ENCODE measurements at places on chromosomes 1 and 21.

DNA sequence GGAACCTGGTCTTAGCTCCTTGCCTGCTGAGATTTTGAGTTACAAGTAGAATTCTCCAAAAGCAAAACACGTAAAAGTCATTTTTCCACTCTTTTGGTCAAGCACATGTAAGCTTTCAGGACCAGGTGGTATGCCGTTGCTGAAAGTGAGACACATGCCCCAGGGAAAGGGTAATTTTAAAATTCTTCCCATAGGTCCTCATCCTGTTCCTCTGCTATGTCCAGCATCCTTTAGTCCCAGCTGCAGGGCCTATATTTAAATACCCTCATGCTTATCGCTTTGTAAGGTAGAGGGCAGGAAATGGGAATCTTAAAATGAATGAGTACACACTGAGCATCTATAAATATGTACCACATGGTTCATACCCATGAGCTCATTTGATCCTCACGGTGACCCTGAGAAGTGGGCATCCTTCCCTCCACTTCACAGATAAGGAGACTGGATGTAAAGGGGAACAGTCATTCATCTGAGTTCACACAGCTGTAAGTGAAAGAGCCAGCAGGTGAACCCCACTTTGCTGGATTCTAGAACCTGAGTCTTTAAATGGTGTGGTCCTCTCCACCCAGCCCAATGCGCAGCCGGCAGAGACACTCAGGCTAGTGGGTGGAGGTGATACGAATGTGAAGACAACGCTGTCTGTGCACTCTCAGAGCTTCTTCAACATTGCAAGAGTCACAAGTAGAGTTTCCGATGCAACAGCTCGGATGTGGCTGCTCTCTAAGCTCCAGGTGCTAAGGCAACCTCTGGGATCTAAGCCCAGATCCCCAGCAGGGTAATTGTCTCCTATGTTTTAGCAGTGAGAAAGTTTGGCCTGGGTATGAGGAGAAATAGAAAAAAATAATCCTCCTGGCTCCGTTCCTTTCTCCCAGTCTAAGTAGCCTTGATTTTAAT lies 163.5 kb downstream of the PLXNA2 start:
- DNase-seq, result no peak

- DNase-seq, result no peak
These were observed 38.8 kb downstream of the RIPK4 start for GRCh38 chr21:41727784-41728763.

GRCh38 chr1:101191049-101191448 lies 45.8 kb upstream of the S1PR1 start:
- no peak for DNase-seq

DNA sequence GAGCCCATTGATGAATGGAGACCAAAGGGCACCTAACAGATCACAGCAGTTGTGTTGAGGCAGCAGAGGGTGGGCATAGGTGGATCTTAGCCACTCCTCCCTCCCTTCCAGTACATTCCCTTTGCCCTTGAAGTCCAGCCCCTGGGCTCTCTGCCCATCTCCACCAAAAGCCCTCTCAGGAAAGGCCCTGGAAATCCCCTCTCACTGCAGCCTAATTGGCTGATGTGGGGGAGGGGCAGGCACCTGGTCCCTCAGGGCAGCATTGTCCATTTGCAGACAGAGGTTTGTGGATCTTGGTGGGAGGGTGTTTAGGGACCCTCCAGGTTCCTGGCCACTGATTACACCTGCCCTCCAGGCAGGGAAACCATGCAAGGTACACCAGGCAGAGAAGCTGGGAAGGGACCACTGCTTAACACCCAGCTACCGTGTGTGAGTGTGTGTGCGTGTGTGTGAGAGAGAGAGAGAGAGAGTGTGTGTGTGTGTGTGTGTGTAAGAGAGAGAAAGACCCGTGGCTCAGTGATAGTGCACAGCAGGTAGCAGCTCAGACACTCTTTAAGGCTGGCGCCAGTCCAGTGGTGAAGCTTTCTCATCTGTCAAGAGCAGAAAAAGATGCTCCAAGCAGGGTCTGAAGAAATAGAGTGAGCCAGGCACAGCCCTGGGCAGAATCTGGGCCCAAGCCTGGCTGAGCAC lies 71.1 kb downstream of the MATN1 start:
- DNase-seq, result no peak

- DNase-seq, result no peak
These were observed 77.6 kb downstream of the EPHB2 start for GRCh38 chr1:22788254-22788661.

- no peak for DNase-seq
These were observed 10.2 kb downstream of the GRHL3 start for GRCh38 chr1:24329331-24329730.

DNA sequence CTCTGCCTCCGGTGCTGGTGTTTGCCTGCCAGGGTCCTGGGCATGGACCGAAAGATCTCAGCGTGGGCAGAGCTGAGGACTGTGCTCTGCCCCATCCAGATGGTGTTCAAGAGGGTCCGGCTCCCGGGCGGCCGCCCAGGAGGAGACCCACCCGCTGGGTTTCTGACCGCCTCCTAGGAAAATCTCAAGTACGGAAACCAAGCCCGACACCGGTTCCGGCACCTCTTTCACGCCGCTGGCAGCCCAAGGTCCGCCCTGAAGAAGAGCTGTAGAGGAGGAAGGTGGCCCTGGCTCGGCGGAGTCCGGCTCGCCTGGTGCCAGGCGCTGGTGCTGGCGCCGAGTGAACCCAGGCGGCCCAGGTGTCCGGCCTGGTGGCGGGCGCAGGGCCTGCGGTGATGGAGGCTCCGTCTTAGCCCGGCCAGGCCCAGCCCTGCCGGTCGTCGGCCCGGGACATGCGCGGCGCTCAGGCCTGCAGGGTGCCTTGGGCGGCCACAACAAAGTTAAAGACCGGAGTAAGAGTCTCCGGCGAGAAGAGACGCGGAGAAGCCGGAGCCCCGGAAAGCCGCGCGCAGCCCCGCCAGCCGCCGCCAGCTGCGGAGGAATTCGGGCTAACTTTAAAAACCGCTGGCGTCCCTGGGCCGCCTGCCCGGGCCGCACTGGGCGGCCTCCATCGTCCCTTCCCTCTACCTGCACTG lies 1.5 kb downstream of the GRIK3 start:
- DNase-seq, result no peak

GRCh38 chr1:22995774-22996173 lies 19.9 kb downstream of the TEX46 start:
- no peak for DNase-seq

- DNase-seq, result no peak
These were observed 4.4 kb downstream of the AVPR1B start for GRCh38 chr1:206112600-206113301.

DNA sequence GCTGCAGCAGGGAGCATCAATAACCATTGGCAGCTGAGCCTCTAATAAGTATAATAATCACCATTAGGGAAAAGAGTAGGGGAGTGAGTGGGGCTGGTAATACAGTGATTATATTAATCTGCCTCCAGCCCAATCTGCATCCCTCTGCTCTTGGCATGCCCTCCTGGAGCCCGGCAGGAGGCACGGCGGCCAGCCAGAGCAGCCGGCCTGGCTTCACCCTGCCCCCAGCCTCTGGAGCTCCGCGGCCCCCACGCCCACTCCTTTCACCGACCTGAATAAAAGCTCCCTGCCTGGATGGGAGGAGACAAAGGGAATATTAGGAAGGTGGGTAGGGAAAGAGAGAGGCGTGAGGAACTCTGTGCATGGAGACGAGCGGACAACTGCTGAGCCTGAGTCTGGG lies 28.3 kb downstream of the OPTC start:
- DNase-seq, result peak; percentile 84

DNA sequence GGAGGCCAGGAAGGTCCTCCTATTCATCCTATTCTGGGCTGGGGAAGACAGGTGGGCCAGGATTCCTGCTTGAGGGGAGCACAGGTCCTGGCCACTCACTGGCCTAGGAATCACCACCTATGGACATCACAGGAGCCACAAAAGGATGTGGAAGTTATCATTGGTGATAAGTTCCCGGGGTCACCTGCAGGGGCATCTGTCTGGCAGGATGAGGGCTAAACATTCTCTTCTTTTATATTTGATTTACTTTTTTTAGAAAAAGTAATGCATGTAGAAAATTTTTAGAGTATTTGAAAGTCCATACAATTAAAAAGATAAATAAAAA lies 33.2 kb upstream of the KIAA0040 start:
- DNase-seq, result no peak

- no peak for DNase-seq
These were observed 146.8 kb downstream of the TENT5C start for GRCh38 chr1:117752661-117753060.

GRCh38 chr1:93827128-93827527 lies 51.9 kb downstream of the DNTTIP2 start:
- DNase-seq, result no peak

DNA sequence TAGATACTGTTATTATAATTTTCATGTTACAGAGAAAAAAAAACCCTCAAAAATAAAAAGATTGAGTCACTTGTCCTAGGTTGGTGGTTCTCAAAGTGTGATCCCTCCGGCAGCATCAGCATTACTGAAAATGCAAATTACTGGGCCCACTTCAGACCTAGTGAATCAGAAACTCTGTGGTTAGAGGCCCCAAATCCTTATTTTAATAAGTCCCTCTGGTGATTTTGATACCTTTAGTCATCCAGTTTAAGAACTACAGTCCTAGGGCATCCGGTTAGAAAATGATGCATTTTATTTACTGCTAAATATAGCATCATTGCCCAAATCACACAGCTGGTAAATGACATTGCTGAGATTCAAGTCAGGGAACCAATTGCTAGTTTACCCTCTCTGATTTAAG lies 203.7 kb upstream of the RUNX1 start:
- DNase-seq, result no peak

- DNase-seq, result no peak
These were observed 2.2 kb downstream of the NRIP1 start for GRCh38 chr21:15062606-15062965.

- peak; percentile 46 for DNase-seq
These were observed 437.9 kb upstream of the PLXNA2 start for GRCh38 chr1:208681878-208682663.

DNA sequence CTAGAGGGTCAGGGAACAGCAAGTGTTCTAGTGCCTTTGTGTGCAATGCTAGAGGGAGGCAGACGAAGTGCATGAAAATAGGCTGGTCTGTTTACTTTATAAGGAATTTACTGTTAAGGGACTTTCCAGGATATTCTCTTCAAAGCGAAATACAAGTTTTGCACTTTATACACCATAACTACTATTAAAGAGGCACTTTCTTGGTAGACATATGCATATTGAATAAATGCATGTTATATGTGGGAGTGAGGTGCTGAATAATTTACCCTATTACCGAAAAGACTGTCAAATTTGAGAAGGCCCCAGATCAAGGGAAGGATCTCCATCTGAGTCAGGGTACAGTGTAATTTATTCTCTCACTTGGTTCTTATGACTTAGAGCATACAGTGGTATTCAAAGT lies 310.5 kb downstream of the S1PR1 start:
- DNase-seq, result no peak

- no peak for DNase-seq
These were observed 2.5 kb downstream of the S1PR1 start for GRCh38 chr1:101239095-101240040.

DNA sequence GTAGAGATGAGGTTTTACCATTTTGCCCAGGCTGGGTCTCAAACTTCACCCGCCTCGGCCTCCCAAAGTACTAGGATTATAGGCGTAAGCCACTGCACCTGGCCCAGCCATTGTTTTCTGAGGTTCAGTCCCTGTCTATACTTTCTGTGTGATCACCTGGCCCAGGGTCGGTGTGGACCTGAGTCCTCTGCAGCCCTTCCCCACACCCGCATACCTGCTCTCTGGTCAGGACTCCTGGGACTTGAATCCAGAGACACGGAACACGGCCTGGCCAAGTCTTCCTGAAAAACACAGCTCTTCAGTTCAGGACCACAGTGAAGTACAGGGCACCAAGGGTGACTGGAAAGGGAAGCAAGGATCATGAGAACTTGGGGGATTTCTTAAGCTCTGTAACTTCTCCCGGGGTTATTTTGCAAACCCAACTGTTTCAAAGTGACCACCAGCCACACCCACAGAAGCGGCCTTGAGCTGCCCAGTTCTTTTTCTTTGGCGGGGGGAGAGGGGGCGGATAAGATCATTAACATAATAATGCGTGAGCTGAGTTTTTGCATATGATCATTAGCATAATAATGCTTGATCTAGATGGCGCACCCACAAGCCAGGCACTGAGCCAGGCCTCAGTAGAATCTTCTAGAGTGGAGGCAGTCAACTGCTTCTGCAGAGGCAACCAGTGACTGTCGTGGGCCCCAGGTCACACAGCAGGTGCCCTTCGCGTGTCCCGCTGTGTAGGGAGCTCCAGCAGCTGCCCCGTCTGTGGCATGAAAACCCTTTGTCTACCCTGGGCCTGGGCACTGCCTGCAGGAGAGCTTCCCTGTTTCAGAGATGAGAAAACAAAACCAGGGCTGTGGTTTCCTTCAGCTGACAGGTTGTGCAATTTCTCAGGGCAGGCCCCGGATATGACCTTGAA lies 1.7 kb upstream of the NADK start:
- DNase-seq, result peak; percentile 70

DNA sequence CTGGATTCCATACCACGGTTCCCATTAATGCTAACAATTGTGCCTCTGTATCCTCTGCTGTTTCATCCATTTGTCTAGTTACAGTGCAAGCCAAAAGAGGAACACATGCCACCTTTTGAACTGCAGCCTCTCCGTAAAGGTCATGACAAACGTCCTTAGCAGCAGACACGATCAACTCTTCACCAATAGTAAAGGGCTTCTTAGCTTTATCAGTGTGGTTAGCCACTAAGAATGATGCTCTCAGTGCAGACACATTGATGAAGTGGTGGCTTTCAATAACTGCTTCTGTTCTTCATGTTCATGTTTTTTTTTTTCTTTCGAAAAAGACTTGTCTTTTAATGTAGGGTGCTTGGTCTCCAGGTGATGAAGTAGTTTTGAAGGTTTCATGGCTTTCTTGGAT lies 14.3 kb downstream of the XPR1 start:
- no peak for DNase-seq

DNA sequence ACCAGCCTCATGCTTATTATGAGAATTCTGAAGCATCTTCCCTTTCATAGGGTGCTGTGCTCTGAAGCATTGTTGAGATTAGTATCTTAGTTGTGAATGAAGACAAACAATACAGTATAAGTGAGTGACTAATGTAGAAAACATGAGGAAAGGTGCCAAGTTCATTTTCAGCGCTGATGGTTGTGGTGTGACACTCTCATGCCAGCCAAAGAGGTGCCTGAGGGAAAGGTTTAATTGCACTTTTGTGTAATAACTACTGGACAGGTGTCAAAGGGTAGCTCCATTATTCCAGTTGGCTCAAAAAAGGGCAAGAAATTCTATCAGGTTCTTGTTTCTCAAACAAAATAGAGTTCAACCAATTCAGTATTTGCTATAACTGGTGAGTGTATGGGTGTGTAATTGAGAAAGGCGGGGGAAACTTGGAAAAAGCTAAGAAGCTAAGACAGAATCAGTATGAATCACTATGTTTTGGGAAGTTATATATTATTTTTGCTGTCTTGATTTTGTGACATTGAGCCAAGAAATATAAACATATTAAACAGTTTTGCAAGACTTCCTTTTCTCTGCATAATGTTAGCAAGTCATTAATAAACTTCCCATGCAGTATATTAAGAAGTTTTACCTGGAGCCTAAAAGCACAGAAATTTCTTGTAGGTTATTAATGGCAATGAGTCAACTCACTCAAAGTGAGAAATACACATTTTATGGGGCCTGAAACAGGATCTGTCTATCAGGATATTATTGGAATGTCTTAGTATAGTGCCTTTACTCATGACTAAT lies 31.8 kb downstream of the KCNK2 start:
- DNase-seq, result no peak

Measured in spinal cord (tissue), 10 donors.